ENCODE measurements at places on chromosomes 7 and 10.
A peak's percentile ranks its signal among the peaks of the same experiment; 100 is the strongest.

DNA sequence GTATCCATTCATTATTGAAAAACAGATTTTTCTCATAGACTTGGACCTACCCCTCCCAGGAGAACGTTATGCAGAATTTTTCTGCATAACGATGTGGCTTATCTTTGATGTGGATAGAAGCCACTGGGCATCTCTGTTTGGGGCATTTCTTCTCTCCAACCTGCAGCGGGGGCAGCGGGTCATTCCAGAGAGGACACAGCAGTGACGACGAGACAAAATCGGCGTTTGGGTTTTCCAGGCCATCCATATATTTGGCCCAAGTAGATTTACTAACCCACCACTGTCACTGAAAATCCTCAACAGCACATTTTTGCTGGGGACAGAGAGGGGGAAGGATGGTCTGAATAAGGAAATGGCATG, 299.3 kb upstream of the PITRM1 start:
- DNase-seq = no peak

DNA sequence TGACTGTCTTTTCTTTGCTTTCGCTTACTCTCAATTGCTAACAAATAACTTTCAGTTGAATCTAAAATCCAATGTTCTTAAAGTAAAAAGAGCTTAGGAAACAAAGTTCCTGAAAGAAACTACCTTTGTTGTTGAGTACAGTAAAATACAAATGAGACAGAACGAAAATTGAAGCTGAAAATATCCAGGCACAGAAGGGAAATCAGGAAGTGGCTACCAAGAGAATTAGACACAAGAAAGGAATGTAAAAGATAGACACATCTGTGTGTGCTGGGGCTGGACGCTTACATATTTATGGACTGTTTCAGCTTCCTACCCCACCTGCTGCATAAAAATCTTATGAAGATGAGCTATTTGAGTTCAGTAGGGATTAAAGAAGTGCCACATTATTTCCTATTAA, 161.7 kb upstream of the PLXDC2 start:
- no peak for DNase-seq

GRCh38 chr10:22253580-22253882, 35.7 kb upstream of the EBLN1 start:
- no peak for DNase-seq

GRCh38 chr7:140659856-140660255, 12.9 kb upstream of the ADCK2 start:
- no peak for DNase-seq

DNA sequence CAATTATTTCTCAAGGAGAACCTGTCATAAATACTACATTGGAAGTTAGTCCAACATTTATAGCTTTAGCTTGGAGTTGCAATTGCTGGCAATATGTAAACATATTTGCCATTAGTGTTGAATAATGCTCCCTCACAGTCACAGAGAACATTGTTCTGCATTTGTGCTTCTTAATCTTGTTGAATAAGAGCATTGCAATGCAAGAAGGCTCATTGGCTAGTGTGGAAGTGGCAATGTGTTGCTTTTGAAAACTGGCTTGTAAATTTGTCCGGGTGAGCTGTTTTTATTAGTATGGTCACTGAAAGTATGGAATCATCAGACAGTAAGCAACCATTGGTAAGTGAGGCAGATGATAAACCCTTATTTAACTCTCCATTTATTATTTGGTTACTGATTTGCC, 47.7 kb upstream of the MBL2 start:
- DNase-seq = no peak

DNA sequence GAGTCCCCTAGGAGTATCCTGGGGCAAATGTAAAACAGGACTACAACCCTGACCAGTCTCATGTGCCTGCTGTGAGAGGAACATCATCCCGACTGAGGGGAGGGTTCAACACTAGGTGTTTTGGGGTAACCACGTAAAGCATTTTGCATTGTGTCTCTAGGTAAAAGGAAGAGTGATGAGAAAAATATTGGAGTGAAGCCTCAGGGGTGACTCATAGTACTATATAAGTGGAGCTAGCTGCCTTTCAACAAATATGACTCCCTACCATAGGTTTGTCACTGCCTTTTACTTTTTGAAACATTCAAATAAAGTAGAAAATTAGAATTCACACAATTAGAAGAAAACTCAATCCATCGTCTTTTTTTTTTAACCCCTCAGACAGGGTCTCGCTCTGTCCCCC, 2.6 kb upstream of the CAMK2G start:
- no peak for DNase-seq

DNA sequence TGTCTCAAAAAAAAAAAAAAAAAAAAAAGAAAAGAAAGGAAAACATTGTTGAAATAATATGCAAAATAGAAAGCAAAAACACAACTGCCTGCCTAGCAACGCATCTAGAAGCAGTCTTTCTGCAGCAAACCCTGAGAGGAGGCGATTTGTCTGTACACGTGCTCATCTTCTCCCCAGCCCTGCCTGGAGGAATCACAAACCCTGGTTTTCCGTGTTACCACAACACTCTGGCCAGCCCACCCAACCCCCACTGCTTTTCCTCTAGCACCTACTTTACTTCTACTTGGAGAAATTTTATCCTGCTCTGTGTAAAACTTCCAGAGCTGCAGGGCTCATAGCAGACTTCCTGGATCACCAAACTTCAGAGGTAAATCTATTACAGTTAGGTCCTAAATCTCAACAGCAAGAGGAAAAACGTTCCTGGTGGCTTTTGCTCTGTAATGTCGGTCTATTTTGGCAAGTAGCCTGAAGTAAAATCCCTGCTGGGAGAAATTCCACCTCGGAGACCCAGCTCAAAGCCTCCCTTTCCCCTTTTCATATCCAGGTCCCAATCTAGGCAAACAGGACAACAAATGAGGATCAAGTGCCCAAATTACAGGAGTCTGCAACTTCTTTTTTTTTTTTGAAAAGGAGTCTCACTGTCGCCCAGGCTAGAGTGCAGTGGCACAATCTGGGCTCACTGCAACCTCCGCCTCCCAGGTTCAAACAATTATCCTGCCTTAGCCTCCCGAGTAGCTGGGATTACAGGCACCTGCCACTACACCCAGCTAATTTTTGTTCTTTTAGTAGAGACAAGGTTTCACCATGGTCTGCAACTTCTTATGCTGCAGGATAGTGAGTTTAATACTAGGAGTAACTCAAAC, 91.6 kb downstream of the DNMBP start:
- DNase-seq = no peak

- DNase-seq = no peak
These were observed at the start of gene HOXA3 for GRCh38 chr7:27151931-27152815. TSS of gene HOXA3 (minus strand) at chr7:27152583. CDS start at chr7:27110640, 41,943 bp downstream.

GRCh38 chr7:37352974-37353948, 95.4 kb downstream of the ELMO1 start:
- DNase-seq = peak; percentile 28

DNA sequence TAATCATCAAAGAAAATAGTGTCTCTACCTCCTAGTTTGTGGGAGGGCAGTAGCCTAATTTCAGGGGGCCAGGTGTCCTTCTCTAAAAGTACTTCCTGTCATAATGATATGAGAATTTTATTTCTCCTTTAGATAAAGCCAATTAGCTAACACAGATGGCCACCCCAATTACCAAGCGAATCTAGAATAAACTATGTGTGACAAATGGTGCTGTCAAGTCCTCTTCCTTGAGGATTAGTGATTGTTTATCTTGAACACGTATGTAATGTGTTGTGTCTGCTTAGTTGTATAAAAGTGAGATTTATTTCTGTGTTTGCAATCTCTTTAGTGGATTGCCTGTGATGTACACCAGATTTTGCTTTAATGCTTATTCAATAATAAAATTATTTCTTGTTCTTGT, 1120.0 kb downstream of the SORCS1 start:
- no peak for DNase-seq

DNA sequence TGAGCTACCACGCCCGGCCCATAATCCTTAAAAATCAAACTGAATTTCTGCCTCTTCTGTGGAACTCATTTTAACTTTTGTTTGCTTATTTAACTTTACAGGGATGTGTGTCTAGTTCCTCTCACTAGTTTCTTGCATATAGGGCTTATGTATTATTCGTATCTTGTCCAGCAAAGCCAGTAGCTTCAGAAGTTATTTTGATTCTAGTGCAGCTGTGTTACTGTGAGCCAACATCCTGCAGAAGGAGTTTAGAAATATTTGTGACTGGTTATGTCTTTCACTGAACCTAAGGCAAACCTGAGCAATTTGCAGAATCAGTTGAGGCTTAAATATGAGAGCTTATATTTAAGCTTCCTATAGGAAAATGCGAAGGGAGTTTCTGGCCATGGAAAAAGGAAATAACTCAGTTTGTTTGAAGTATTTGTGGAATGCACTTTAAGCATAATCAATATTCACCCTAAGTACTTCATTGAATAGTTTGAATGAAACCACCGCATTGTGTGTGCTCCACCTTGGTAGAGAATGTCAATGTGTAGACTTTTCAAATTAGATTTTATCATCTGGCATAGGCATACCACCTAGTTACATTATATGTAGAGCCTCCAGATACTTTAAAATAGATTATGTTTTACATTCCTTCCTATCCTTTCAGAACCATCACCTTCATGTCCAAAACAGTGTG, 90.8 kb downstream of the MCU start:
- DNase-seq = no peak

GRCh38 chr7:22985436-22985835, 28.5 kb downstream of the HYCC1 start:
- no peak for DNase-seq

- DNase-seq = no peak
These were observed 53.6 kb upstream of the PODXL start for GRCh38 chr7:131610007-131610406.

DNA sequence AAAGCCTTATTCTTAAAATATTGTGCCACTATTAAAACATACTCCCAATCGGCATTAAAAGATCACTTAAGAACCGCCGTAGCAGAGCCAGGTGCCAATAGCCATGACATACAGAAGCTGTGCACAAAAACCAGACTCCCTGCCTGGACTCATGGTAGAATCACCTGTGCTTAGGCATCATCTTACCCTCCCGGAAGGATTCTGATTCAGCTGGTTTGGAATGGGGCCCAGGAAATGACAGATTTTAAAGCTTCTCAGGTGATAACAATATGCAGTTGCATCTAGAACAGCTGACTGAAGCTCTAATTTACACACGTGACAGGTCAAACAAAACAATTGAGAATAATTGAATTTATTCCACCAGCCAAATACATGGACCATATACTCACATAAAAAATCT, 10.7 kb downstream of the A1CF start:
- DNase-seq = no peak

DNA sequence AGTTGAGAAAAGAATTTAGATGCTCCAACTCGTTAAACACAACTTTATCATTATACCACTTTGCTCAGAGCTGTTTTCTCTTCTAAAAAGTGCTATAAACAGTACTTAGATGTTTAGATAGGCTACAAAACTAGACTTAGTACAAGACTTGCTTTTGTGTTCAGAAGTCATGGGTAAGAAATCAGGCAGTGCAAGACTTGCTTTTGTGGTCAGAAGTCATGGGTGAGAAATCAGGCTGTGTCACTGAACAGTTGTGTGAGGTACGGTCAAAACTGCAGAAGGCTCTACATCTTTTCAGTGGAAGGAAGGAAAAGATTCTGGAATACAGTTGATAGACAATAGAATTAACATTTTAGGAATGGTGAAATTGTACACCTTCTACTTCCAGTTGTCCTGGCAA, 239.7 kb downstream of the DNAJB9 start:
- no peak for DNase-seq

- no peak for DNase-seq
These were observed 43.2 kb downstream of the CCNY start for GRCh38 chr10:35379226-35380137.

DNA sequence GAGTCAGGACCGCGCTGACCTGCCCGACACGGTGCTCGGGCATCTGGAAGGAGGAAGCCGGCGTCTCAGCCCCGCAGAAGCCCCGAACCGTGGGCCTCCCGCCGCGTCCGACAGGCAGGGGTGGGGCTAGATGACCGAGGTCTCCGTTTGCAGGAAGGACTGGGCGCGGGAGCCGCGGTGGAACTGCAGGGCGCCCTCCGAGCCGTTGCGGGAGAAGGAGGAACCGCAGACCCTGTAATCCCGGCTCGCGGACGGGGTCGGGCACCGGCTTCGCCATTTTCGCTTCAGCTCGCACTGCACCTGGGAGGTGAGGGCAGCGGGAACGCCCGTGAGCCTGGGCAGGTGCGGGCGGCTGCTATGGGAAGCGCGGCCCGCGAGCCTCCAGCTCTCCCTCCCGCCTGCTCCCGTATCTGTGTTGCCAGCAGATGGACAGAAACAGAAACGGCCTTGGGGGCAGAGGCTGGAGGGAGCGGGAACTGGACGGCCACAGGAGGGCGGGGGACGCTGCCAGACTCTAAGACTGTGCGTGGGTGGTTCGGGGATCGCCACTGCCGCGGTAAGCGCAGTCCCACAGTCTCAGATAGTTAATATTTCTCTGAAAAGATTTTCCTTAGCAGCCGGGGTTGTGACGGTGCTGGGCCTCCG, 114.1 kb downstream of the VIPR2 start:
- no peak for DNase-seq

GRCh38 chr7:46744957-46745706, 824.1 kb upstream of the IGFBP3 start:
- DNase-seq = no peak
